ENCODE measurements at places on chromosomes 7 and 10. TPM values are rescaled to one million over a fixed set of nuclear protein-coding genes. Genes with fewer than 3 reads are reported as not detected.

The GPR141 gene
- total RNA-seq: 0.71 TPM

The BNIP3 gene
- total RNA-seq: 26.8 TPM

The LIPK gene
- total RNA-seq: not detected

The CTAGE8 gene
- 1.5 TPM for total RNA-seq

The ADAM12 gene
- 2.8 TPM for total RNA-seq

The GIMAP6 gene
- total RNA-seq: 33.3 TPM

The NOLC1 gene
- total RNA-seq: 32.6 TPM
